ENCODE measurements at places on chromosomes 5 and 9. TPM values are rescaled to one million over a fixed set of nuclear protein-coding genes. Genes with fewer than 3 reads are reported as not detected.

GRCh38 chr5:65928322-65928752 lies 2.0 kb downstream of the ERBIN start:
- DNase-seq: no peak

- DNase-seq: no peak
These were observed 169.0 kb downstream of the TRPM6 start for GRCh38 chr9:74718709-74719108.

DNA sequence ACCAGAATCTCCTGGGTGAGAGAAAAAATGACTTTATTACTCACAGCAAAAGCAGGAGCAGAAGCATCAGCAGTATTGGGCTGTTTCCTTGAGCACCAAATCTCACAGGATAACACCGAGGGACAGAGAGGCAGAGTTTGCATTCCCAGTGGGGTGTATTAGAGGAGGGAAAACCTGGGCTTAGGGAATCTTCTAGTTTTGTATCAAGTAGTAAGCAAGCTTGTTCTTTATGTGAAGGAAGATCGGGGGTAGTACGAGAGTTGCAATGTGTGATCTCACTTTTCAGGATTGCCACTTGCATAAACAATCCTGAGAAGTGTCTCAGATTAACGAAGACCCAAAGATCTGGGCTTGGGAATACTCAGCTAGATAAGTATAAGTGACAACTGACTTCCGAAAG lies 1163.0 kb downstream of the TAF11L14 start:
- no peak for DNase-seq

DNA sequence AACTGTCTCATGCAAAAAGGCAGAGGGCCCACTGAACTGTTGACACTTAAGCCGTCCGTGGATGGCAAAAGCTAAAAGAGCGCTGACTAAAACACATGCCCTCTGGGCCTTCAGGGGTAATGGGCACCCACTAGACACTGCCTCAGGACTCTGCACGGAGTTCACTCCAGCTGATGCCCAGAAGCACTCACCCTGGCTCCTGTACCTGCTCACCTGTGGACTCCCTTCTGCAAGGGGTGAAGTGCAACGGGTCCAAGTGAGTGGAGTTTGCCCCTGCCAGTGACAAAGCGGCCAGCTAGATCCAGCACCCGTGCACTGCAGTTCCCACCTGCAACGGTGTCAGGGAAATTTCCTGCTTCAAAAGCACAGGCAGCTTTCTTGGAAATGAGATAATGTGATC lies 50.2 kb downstream of the SLC1A1 start:
- DNase-seq: no peak

Gene IL4
- not detected for total RNA-seq

Gene EXOC3
- 64.4 TPM for total RNA-seq

Gene NR2F1-AS1
- total RNA-seq: 11.5 TPM
